GM23248 (cell line): ENCODE measurements at places on chromosomes 1 and 21. TPM values are rescaled to one million over a fixed set of nuclear protein-coding genes. Genes with fewer than 3 reads are reported as not detected.

Gene DPT
- 20.0 and 20.8 TPM in 2 replicates for polyA plus RNA-seq

Gene CR2
- polyA plus RNA-seq, result not detected in 2 replicates

Gene PTGS2
- 50.4 and 50.8 TPM in 2 replicates for polyA plus RNA-seq

Gene TDRD10
- not detected in 2 replicates for polyA plus RNA-seq

Gene LCE1A
- polyA plus RNA-seq, result not detected in 2 replicates

Gene PLA2G2C
- not detected in 2 replicates for polyA plus RNA-seq

Gene IL22RA1
- polyA plus RNA-seq, result 0.21 TPM in 1 of 2 replicates, not detected in the other

Gene PLPPR5
- polyA plus RNA-seq, result not detected in 2 replicates

Gene PLCH2
- polyA plus RNA-seq, result not detected in 2 replicates

Gene TOR1AIP2
- 37.2 and 38.5 TPM in 2 replicates for polyA plus RNA-seq

Gene UQCRH
- 237 and 238 TPM in 2 replicates for polyA plus RNA-seq

Gene MMP23B
- polyA plus RNA-seq, result 1.1 TPM in 1 of 2 replicates, not detected in the other

Gene TNFRSF8
- 0.14 and 0.23 TPM in 2 replicates for polyA plus RNA-seq

Gene GBP4
- polyA plus RNA-seq, result 0.03 TPM in 1 of 2 replicates, not detected in the other

Gene RIPK4
- polyA plus RNA-seq, result 0.43 and 0.46 TPM in 2 replicates

Gene UQCRHL
- 0.60 and 0.65 TPM in 2 replicates for polyA plus RNA-seq

Gene SYT6
- not detected in 2 replicates for polyA plus RNA-seq

Gene TMEM240
- polyA plus RNA-seq, result 0.44 and 0.76 TPM in 2 replicates

Gene MEAF6
- polyA plus RNA-seq, result 96.2 and 99.5 TPM in 2 replicates

Gene KIF26B
- 2.4 and 2.5 TPM in 2 replicates for polyA plus RNA-seq

Gene OR10Z1
- not detected in 2 replicates for polyA plus RNA-seq

Gene KANK4
- 0.29 and 0.38 TPM in 2 replicates for polyA plus RNA-seq

Gene FTCD
- polyA plus RNA-seq, result not detected in 2 replicates
